ENCODE measurements at places on chromosomes 1 and 21.

DNA sequence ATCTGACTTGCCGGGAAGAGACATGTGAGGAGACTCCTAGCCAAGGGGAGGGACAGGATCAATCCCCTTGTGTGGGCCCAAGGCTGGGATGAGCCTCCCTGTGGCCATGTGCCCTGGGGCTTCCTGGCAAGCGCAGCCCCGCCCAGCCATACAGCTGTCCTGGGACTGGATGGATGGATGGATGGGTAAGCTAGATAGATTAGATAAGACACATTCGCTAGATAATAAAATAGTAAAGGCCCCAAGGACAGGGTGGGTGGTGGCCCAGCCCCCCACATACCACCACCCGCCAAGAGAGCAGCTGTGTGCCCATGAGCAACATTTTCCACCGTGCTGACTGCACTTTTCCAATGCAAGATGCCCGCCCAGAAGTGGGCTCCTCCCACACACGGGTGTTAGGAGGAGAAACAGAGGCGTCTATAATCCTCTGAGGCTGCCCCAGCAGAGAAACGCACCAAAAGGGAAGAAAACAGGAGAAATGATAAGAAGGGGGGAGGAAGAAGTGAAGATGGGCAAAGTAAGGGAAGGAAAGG, 25.1 kb downstream of the ZBTB17 start:
- DNase-seq = peak; percentile 81

GRCh38 chr1:186239171-186239570, 135.9 kb downstream of the TPR start:
- no peak for DNase-seq

DNA sequence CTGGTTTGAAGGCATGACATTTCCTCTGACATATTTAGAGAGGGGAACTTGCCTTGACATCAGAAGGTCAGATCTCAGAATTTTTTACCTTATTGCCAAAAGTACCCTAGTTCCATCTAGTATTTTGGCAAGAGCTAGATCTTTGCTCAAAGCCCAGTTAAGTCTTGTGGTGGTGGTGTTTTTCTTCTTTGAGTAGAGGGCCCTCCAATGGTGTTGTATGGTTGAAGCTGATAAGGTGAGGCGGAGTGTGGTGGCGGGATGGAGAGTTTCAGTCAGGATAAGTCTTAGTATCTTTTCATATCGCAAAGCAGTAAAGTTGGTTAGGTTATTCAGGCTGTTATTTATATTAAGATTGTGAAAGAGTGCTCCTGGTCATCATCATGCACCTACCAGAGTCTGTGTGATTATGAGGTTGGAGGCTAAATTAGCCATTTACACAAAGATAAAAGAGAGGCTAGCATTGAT, 20.1 kb upstream of the MACF1 start:
- DNase-seq = no peak

DNA sequence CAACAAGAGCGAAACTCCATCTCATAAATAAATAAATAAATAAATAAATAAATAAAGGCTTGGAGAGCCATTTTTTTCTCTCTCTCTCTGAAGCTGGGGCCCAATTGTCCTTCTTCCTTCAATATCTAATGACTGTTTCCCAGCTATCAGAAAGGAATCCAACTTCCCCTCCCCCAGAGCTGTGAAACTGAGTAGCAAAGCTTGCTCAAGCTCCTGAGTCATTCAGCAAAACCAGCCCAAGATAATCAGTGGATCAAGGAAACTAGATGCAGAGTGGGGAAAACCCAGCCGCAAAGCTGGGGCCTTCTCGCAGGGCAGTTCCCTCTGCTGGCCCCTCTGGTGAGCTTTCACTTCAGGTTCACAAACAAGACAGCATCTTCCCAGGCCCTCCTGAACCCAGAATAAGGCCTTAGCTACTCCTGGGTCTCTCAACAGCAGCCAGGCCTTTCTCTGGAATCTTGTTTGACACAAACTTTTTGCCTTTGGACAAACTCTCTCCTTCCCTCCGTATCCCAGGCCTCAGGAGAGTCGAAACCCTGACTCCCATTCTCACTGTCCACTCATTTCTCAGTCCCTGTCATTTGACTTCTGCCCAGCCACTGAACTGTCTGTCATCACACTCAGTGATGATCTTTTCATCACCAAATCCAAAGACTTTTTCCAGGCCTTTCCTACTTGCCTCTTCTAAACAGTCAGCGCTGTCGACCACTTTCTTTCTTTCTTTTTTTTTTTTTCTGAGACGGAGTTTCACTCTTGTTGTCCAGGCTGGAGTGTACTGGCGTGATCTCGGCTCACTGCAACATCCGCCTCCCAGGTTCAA, 18.0 kb upstream of the PTP4A2 start:
- peak; percentile 70 for DNase-seq

DNA sequence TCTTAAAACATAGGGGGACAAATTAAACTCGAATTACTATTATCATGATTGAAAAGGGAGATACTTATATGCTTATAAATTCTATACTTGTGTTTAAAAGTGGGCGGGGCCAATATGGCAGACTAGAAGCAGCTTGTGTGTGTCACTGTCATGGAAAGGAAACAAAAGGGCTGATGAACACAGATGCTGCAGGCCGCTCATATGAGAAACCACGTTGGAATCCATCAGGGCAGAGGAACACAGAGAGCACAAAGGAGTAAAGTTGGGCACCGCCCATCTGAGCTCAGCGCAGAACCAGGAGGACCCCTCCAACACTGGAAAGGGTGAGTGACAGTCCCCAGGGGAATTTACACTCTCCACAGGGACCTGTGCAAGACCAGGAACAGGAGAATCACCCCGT, 107.0 kb downstream of the SLC5A9 start:
- no peak for DNase-seq

- no peak for DNase-seq
Observed at GRCh38 chr1:36602184-36602583, 119.5 kb upstream of the CSF3R start.

- DNase-seq = no peak
Observed at GRCh38 chr1:230394134-230394533, 32.0 kb downstream of the PGBD5 start.

DNA sequence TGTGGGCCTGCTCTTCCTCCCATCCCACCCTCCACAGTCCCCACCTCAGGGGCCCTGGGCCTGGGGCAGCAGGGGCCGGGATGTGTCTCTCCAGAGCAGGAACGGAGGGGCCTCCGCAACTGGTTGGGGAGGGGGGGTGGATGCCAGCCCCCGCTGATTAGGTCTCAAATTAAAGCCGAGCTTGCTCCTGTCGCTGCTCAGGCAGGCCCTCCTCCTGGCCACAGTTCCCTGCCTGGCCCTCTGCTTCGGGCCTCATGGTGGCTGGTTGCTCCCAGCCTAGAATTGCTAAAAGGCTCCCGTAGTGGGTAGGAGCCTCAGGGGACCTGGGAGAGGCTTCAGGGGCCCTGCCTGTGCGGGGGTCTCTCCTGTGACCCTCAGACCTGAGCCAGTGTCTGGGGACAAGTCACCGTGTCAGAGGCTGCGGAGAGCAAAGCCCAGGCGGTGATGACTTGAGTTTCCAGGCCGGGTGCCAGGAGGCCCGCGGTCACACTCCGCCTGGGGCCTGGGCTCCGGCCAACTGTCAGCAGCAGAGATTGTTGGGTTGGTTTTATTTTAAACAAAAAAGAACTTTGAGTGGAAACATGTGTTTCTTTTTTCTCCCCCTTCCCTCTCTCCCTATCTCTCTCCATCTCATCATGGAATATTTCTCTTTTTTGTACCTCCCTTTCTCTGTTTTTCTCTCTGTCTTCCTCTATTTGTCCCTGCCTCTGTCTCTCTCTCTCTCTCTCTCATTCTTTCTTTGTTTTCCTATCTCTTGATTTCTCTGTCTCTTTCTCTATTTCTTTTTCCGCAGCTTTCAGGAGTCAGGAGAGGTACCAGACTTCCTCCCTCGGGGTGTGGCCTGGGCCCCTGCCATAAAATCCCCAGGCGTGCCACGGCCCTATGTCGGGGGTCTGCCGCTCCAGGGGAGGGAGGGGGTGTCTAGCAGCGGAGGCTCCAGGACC, 20.0 kb upstream of the EPHA2 start:
- no peak for DNase-seq

DNA sequence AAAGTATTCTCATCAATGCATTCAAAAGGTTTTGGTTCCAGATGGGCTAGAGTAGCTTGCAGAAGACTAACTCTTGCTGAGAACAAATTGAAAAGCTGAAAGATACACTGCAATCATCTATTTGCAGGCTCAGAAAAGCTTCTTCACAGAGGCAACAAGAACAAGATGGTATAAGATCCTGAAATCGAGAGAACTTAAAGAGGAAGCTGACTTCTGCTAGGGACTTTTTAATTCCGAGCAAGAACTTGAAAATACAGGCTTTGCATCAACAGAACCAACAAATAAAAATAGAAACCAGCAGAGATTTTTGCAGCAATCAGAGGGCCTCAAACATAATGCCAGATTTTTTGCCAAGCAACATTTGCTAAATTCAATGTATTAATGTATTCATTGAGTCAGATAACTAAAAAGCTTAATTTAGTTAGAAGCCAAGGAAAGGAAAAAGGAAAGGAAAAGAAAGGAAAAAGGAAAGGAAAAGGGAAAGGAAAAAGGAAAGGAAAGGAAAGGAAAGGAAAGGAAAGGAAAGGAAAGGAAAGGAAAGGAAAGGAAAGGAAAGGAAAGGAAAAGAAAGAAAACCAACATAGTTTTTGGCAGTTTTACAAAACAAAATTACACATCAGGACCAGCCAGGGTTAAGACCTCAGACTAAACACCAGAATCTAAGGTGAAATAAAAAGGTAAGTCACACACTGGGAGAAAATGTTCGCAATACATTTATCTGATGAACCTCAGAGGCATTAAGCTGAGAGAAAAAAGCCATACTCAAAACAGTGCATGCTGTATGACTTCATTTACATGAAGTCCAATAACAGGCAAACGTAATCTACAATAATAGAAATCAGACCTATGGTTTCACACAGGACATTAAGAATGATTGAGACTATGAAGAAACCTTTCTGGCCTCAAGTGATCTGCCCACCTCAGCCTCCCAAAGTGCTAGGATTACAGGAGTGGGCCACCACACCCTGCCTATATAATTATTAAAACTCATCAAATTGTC, 42.6 kb downstream of the FAF1 start:
- no peak for DNase-seq

DNA sequence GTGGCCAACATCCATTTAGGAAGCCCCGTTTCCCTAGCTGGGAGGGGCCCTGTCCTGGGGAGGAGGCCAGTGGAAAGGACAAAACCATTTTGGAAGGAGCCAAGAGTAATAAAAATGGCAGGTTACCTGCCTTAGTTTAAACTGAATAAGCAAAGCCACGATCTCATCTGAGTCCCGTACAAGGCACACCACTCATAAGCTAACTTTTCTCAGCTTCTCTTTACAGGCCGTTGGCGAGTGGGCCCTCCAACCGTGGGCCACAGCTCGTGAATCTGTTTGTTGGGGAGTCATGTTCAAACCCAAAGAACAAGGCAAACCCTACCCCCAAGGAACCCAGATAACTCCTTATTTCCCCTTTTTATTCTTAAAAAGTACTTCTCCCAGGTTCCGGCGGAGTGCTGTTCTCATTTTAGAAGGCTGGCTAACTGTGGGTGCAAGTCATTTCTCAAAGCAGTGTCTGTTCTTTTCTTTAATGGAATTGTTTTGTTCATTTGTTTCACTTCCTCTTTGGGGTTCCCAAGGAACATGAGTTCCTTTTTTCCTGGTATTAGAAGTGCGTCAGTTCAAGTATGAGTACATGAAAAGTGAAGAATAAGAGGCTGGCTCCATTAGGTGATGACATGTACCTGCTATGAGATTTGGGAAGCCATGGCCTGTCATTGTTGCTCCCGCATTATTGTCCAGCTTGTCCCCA, 89.0 kb downstream of the PSMG1 start:
- DNase-seq = no peak

DNA sequence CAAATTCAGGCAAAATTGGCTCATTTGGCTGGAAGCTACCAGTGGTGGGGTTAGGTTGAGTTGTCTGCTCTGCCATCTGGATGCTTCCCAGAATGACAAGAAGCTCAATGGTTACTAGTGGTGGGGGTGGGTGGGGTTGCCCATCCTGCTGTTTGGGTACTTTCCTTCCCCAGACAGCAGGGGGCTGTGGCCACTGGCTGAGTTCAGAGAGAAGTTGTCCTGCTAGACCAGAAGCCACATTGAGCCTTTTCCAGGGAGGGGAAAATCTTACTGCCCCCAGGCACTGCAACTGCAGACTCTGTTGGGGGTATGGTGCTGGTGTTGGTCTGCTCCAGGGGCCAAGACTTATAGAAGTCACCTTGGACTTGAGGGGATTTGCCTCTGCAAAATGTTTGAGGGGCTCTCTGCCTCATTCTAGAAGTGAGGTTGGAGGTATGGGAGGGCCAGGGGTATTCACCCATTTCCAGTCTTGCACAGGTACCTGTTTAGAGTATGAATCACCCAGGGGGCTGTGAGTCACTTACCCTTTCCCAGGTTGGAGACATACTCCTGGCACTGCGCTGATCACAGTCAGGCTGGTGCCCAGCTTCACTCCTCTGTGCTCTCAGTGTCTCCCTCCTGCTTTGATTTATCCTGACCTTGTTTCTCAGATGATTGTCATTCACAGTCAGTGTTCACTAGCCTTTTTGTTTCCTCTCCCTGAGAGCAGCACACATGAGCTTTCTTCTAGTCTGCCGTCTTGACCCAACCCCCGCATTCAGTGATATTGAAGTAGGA, 89.1 kb upstream of the NEGR1 start:
- no peak for DNase-seq

GRCh38 chr1:214316593-214316992, 35.6 kb downstream of the SMYD2 start:
- no peak for DNase-seq

- DNase-seq = no peak
Observed at GRCh38 chr1:20200966-20201365, 14.6 kb upstream of the PLA2G2C start.

DNA sequence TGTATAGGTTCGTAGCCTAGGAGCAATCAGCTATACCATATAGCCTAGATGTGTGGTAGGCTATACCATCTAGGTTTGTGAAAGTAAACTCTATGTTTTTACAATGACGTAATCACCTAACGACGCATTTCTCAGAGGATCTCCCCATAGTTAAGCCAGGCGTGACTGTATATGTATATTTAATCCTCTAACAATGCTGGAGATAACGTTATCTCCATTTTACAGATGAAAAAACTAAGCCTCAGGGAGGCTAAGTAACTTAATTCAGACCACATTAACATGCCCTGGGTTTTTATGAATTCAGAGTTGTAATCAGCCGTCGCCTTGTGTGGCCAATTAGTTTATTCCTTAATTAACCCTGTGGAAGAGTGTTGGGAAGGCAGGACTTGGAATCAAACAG, 107.7 kb upstream of the PLXNA2 start:
- no peak for DNase-seq
